HS-27A (cell line): ENCODE measurements at places on chromosomes 7 and 10.

- DNase-seq = no peak
Observed at GRCh38 chr7:111012799-111013675, 77.9 kb upstream of the LRRN3 start.

GRCh38 chr7:14398526-14398925 is 409.1 kb upstream of the ETV1 start:
- no peak for DNase-seq

DNA sequence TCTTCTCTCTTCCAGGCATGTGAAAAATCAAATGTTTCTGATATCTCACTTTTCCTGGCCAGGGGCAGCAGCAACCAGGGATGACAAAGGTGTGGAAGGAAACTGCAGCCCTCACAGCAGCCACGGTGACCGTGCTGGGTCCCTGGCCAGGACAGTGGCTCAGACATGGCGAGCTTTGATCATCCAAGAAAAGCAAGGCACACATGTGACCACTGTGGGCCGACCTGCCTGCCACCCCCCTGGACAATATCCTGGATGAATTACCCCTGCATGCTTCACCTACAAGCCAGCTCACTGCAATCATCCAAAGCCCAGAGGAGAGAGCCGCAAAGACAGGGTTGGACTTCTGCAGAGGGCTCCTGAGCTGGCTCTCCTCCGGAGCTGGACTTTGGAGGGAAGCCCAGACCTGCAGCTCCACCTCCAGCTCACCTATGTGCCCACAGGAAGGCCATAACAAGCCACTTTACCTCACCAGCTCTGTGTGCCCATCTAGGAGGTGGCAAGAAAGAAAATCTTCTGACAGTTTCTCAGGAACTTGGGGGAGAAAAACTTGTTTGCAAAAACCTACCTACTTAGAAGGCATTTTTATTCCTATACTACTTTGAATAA is 2.7 kb downstream of the CHST15 start:
- no peak for DNase-seq

DNA sequence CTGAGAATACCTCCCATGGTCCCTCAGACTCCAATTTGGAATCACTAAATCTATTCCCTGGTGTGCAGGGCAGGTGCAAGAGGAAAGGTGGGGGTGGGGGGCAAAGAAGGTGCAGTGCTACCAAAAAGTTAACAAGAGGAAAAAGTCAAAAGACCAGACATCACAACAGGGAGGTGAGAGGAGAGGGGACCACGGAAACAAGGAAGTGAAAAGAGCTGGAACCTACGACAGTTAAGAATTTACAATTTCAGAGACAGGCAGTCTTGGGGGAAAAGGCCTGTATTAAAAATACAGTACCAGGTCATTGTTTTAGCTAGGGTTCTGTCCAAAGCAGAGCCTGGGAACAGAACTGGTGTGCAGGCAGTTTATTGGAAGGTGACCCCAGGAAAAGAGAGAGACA is 14.6 kb downstream of the ITGB1 start:
- no peak for DNase-seq

DNA sequence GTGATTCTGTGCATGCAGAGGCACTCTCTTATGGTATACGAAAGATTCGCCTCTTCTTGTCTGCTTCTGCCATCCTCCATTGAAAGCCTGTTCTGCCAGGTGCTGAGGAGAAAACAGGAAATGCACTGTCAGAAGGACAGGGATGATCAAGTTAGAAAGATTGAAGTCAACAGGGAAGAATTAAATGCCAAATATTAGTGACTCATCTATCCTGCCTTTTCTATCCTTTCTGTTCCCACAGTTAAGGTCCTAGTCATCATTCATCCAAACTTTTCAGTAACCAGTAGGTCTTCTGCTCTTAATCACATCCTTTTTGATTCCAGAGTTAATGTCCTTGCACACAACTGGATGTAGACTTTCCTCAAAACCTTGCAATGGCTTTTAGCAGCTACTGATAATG is 4.8 kb upstream of the ZNF783 start:
- no peak for DNase-seq

DNA sequence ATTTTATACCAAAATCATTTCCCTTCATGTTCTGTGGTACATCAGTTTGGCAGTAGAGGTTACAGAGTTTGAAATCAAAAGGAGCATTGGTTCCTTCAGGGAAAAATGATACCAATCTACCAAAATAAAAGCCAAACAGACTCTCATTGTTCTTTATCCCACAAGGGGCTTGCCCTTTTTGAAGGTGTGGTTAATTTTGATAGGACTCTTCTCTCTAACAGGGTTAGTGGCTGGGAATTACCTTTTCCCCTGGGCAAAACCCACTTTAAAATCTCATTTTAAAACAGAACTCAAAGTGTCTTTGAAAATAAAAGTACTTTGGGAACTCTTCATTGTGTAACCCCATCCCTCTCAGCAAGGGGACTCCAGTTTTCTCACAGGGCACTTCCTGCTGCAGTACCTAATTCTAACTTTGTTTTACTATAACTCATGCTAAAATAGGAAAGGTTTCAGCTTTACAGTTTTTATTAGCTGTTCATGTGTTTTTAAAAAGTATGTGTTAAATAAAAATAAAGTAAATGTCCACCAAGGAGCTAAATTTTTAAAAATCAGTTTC is 30.6 kb downstream of the SMNDC1 start:
- no peak for DNase-seq

GRCh38 chr10:118977022-118977599 is 52.4 kb upstream of the NANOS1 start:
- no peak for DNase-seq

- DNase-seq = no peak
Observed at GRCh38 chr10:131544495-131544894, 233.0 kb upstream of the TCERG1L start.

- DNase-seq = no peak
Observed at GRCh38 chr10:68756246-68756645, 35.2 kb downstream of the CCAR1 start.

DNA sequence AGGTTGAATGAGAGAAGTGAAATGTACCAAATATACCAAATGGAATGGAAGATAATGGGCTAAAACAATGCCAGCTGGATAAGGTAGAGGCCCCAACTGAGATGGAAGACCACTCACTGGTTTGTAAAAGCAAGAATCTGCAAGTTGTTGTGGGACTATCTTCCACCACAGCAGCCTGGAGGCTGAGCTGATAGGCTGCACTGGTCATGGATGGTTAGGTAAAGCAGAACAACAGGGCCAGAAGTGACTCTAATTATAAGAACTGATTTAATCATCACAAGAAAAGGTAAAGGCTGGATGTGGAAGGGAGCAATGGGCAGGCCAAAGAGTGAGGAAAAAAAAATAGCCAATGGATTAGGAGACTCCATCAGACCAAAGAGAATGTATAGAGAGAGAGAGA is 11.8 kb downstream of the TFEC start:
- DNase-seq = no peak

DNA sequence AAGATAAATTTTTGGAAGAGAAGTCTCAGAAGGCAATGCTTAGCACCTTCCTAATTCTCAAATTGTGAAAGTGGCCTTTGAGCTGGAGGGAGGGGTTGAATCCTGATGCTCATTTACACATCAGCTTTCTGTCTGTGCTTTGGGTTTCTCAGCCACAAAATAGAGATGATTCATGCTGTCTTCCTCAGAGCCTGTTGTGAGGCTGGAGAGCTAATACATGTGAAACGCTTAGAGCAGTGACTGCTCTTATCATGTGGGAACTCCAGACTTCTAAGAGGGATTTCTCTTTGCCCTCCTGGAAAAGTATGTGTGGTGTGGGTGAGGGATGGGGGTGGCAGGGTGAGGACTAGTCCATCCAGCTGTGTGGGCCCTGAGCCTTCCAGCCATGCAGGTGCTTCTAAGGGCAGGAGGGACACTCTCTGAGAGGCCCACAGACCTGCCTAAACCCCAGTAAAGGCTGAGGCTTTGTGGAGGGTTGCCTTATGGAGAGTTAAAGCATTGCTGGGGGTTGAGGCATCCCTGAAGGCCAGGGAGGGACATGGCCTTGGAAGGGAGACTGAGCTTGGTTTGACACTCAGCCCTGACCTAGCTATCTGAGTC is 4.8 kb upstream of the EVX1 start:
- no peak for DNase-seq

DNA sequence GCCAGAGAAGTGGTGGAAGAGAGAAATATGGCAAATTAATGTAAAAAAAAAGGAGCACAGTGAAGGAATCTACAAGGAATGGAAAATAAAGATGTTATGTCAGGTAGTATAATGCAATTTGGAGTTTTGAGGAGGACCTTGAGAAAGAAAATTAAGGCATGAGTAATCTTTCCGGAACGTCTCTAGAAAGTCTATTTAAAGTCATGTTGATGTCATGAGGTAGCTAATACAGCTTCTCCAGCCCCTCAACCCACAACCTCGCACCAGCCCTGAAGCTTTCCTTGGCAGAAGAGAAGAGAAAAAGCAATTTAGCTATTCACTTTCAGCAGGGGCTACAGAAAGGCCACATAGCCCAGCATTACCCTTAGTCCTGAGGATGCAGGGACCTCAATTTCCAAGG is 22.5 kb downstream of the TRDMT1 start:
- DNase-seq = no peak

DNA sequence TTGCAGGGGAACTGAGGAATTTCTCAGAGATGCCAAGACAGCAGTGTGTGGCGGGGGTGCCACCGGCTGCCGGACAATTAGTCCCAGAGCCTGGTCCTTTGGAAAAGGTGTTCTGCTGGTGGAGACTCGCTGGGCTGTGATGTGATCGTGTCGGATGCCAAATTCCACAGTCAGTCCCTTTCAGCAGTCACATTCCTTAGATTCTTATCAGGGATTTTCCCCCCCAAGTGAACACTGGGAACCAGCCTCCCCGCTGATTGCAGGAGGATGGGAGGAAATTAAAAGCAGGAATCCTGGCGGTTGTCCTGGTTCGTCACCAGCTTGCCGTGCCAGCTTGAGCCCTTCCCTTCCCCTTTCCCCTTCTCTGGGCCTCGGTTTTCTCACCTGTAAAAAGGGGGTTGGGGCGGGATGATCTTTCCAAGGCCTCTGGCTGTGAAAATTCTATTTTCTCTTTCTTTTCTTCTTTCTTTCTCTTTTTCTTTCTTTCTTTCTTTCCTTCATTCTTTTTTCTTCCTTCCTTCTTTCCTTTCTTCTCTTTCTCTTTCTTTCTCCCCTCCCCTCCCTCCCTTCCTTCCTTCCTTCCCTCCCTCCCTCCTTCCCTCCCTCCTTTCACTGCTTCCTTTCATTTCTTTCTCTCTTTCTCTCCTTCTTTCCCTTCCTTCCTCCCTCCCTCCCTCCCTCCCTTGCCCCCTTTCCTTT is 39.6 kb downstream of the COL26A1 start:
- peak; percentile 19 for DNase-seq

DNA sequence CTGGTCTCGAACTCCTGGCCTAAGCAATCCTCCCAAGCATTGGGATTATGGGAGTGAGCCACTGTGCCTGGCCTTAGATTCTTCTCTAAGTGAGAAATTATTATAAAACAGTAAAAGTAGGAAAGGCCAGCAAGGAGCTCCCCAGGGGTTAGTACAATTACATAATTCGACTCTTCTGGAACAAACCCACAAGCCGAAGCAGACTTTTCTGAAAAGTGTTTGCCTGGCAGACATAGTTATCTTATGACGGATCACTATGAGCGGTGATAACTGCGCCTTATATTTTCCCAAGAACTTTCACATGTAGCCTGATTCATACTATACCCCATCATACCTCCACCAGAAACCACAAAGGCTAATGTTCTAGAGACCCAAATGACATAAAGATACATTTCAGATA is 30.2 kb upstream of the SH3PXD2A start:
- DNase-seq = no peak

DNA sequence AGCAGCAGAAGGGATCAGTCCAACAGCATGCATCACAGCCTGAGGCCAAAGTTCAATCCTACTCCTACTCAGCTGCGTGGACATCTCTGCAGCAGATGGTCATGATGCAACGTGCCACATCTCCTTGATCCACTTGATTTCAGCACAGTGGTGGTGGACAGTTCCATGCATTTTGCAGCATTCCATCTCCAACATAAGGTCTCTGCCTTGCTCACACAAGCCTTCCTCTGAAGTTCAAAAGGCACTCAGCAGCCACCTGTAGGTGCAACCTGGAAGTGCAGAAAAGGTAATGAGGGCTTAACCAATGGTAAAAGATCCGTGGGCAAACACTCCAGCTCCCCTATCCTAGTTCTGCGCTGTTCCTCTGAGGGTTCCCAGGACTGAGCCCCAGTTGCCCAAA is 57.5 kb upstream of the CHCHD3 start:
- no peak for DNase-seq

GRCh38 chr10:17428351-17429097 is 25.9 kb downstream of the ST8SIA6 start:
- no peak for DNase-seq

DNA sequence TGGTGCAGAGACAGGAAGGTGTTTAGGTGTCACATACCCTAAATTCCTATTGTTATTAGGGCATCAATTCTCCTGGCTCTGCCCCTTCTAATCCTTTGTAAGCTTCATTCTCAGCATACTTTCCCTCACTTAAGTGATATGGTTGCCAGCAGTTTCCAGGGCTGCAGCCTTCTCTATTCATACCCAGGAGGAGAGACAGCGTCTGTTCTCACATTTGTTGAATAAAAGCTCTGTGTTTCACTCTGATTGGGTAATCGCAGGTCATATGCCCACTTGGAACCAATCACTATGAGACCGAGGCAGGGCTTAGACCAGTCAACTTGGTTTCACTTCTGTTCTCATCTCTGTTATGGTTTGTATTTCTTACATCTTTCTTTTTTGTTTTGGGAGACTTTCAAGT is 109.6 kb upstream of the MTPN start:
- peak; percentile 2 for DNase-seq

DNA sequence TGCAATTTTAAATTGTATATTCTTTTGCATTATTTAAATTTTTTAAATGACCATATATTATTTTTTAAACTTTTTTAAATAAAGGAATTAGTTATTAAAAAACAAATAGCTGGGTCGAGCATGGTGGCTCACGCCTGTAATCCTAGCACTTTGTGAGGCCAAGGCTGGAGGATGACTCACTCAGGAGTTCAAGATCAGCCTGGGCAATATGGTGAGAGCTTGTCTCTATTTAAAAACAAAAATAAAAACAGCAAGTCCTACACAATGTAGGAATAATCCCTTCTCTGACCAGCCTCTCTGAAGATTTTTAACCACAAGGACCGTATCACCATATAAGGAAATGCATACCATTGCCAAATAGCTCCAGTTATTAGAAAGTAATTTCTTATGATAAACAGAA is 19.6 kb downstream of the NOC3L start:
- DNase-seq = no peak

GRCh38 chr7:90706072-90706716 is 110.1 kb downstream of the CDK14 start:
- no peak for DNase-seq

DNA sequence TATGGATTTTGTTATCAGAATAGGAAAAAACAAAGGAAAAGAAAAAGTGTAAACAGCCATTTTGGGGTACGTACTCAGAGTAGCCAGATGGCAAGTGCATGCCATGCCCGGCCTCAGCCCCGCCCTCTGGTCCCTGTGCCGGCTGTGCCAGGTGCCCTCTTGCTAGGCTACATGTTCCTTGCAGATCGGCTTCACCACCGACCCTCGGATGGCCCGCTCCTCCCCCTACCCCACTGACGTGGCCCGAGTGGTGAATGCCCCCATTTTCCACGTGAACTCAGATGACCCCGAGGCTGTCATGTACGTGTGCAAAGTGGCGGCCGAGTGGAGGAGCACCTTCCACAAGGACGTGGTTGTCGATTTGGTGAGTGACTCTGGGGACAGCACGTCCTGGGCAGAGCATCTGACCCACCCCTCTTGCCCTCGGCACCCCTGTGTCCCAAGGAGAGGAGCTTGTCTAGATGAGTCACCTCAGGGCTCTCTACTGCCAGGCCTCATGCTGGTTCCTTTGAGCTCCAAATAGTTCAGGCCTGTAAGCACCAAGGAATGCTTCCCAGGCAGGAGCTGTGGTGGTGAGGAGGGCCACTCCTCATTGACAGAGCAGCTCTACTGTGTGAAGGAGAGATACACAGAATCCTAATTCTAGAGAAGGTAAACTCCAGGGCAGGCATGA is 54.9 kb upstream of the ZMIZ2 start:
- DNase-seq = peak; percentile 15
